Tibial artery (tissue), 4 donors: ENCODE measurements at places on chromosomes 13 and 19.

DNA sequence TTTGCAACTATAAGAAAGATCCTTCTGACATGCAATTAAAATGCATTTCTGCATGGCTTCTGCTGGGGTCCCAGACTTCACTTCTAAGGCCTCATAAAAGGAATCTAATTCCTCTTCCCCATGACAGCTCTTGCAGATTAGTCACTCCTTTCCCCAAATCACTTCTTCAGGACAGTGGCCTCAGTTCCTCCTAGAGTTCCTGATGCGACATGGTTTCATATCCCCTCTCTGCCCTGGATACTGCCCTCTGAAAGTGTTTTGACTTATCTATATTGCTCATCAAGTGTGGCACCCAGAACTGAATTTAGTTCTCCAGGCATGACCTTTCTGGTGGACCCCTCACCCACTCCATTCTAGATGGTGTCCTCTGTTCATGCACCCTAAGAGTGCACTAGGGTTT is 238.1 kb downstream of the FOXO1 start:
- DNase-seq, result no peak

GRCh38 chr13:44191504-44192171 is 182.0 kb upstream of the SERP2 start:
- DNase-seq, result peak; percentile 51

DNA sequence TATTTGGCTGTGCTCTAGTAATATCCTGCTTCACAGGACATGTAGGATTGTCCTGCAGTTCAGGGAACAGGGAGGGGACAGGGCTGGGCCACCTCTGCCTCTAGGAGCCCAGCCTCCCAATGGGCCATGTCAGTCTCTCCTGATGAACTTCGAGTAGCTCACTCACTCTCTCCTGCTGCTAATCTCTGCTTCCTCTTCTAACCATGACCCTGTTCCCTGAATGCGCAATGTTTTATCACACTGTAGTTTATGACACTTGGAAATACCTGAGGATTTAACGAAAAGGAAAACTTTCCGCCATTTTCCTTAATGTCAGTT is 9.2 kb downstream of the PARP4 start:
- no peak for DNase-seq

- no peak for DNase-seq
Measured at GRCh38 chr19:18850471-18851375, 19.0 kb downstream of the UPF1 start.

GRCh38 chr13:106696140-106696539 is 128.2 kb upstream of the ARGLU1 start:
- no peak for DNase-seq

DNA sequence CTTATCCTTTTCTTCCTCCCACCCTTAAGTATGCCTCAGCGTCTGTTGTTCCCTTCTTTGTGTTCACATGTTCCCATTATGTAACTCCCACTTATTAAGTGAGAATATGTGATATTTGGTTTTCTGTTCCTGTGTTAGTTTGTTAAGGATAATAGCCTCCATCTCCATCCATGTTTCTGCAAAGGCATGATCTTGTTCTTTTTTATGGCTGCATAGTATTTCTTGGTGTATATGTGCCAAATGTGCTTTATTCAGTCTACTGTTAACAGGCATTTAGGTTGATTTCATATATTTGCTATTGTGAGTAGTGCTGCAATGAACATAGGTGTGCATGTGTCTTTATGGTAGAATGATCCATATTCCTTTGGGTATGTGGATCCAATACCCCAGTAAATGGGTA is 3.2 kb upstream of the ZNF441 start:
- no peak for DNase-seq

GRCh38 chr13:50244355-50244712 is 229.1 kb downstream of the KCNRG start:
- no peak for DNase-seq

GRCh38 chr19:35112995-35113688 is 2.5 kb upstream of the FXYD3 start:
- DNase-seq, result no peak

- DNase-seq, result no peak
Measured at GRCh38 chr13:109465148-109465547, 321.2 kb downstream of the IRS2 start.

- no peak for DNase-seq
Measured at GRCh38 chr13:44266305-44266704, 107.3 kb upstream of the SERP2 start.

DNA sequence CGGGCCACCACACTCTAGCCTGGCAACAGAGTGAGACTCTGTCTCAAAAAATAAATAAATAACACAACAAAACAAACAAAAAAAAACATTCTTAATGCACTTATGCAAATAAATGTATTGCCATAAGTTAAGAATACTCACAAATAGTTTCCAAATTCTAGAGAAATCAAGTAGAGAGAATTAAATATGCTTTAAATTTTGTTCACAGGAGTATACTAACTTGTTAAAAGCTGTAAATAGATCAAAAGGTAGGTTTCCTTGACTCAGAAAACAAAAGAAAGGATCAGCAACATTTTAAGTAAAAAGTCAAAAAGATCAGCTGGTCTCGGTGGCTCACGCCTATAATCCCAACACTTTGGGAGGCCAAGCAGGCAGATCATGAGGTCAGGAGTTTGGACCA is 50.5 kb upstream of the ZNF429 start:
- DNase-seq, result no peak

DNA sequence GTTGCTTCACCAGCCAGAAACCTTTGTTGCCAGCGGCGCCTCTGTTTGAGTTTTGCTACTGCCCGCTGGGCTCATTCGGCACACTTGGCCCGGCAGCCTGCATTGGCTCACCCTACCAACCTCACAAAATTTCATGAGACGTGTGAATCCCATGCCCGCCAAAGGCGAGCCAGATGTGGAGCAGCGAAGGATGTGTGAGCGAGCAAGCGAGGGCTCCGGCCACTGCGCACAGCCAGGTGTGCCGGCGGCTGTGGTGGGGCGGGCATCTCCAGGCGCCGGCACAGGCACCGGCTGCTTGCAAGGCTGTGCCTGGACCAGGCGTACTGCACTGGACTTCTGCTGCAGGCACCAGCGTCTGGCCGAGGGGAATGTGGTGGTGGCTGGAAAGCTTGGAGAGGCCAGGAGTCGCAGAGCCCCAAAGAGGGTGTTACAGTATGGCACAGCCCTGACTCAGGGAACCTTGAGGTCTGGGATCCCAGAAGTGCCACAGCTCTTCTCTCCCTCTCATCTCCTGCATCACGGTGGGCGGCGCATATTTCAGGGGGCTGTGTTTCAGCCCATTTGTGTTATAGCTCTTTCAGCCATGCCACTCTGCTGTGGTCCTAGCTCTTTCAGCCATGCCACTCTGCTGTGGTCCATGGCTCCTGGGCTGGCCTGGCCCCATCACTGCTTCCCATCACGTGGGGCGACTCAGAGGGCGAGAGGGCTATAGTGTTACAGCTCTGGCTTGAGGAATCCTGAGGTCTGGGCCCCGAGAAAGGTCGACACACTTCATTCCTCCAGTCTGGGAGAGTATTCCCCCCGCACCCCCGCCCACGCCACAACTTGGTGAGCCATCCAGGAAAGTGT is 592.0 kb upstream of the SLITRK5 start:
- DNase-seq, result no peak

- no peak for DNase-seq
Measured at GRCh38 chr19:13118424-13119193, 545 bp downstream of the NACC1 start.

- DNase-seq, result no peak
Measured at GRCh38 chr13:106152047-106152446, 383.4 kb downstream of the EFNB2 start.

DNA sequence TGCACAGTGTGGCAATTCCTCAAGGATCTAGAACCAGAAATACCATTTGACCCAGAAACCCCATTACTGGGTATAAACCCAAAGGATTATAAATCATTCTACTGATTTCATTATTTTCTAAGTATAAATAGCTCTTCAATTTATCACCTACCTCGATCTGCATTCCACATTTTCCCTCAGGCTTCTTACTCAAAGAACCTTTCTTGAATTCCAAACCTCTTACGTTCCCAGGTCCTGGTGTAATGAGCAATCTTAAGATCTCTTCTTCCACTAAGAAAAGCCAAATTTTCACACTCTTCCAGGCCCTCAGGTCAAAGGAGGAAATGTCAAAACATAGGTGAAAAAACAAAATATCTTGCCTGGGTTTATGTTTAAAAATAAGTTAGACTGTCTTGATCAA is 237.3 kb upstream of the GPC6 start:
- DNase-seq, result no peak

- no peak for DNase-seq
Measured at GRCh38 chr19:343451-343931, 1.1 kb downstream of the MIER2 start.

DNA sequence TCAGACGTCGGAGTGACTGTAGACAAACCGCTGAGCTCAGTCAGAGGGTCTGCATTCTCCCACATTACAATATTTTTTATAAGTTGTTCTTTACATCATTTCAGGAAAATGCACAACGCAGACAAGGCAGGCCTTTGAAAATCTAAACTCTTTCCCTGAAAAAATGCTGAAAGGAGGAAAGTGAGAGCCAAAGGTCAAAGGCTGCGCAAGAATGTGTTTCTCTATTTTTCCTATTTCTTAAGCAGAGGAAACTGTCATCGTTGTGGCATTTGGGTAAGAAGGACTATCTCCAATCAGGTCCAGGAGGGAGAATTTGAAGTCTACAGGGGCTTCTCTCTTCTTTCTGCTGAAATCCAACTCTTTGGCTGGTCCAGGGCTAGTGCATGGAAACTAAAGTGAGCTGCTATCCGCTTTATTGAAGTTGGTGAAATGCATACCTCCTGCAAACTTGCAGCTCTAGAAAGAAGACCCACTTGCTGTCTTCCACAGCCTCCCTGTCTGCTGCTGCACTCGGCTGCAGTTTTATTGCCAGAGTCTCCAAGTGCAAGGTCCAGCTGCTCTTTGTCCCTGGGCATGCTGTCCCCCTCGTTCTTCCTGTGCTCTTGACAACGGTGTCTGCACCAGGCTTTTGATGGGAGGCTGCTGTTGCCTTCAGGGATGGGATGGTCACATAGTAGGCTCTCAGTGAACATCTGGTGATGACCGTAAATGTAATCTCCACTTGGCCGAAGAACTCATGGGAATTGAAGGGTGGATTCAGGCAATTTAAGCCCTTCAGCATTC is 31.2 kb downstream of the ZNF536 start:
- no peak for DNase-seq

DNA sequence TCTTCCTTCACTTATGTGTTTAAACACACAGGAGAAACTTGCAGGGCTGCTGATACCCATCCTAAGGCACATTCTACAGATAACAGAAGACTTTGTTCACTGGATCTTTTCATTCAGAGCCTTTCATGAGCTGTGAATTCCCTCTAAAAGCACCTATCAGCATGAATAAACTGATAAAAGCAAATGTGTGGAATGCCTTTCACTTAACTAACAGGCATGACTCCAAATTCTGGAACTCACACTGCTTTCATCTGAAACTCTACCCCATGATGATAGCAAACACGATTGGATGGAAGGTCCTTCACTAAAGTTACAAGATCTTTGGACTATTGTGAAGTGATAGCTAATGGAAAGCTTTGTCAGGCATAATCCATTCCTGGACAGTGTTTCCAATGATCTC is 457.3 kb downstream of the EFNB2 start:
- no peak for DNase-seq

DNA sequence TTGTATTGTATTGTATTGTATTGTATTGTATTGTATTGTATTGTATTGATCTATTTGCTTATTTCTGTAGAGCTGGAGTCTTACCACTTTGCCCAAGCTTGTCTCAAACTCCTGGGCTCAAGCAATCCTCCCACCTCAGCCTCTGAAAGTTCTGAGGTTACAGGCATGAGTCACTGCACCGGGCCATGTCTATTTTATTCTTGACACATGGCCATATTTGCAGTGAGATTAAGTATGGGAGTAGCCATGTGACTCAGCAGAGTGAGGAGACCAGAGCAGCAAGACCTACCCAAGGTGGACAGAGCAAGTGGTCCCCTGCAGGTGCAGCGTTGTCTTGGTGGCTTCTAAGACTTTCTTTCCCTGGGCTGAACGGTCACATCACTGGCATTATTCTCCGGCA is 49.1 kb upstream of the UBAC2 start:
- no peak for DNase-seq

DNA sequence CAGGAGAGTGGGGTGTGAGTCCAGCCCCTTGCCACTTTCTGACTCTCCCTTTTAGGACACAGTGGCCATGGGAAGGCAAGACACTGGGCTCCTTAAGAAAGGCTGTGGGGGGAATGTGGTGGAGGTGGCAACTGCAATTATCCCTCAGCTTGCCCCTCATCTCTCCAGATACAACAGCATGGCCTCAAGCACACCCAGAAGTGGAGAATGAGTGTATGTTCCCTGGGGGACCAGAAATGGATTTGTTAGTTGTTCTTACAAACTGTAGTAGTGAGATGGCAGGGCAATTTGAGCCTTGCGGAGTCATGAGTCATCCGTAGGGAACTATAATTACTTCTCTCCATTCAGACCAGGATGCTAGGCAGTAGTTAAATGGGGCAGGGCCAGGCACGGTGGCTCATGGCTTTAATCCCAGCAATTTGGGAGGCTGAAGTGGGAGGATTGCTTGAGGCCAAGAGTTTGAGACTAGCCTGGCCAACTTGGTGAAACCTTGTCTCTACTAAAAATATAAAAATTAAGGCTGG is 25.6 kb upstream of the CXCL17 start:
- DNase-seq, result no peak

DNA sequence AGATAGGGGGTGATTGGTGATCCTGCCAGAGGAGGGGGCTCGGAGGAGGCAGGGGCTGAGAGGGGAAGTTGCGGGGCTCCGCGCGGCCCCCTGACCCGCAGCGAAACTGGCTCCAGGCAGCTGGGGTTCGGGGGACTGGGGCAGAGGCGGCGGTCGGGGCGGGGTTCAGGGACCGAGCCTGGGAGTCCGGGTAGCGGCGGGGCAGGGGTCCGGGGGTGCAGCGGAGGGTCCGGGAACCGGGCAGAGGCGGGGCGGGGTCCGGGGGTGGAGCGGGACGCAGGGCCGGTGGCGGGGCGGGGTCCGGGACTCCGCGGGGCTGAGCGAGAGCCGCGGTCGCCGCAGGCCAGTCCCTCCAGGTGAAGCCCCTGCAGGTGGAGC is 1.2 kb downstream of the MADCAM1 start:
- no peak for DNase-seq

- DNase-seq, result no peak
Measured at GRCh38 chr13:43492311-43492710, 294.5 kb downstream of the ENOX1 start.

DNA sequence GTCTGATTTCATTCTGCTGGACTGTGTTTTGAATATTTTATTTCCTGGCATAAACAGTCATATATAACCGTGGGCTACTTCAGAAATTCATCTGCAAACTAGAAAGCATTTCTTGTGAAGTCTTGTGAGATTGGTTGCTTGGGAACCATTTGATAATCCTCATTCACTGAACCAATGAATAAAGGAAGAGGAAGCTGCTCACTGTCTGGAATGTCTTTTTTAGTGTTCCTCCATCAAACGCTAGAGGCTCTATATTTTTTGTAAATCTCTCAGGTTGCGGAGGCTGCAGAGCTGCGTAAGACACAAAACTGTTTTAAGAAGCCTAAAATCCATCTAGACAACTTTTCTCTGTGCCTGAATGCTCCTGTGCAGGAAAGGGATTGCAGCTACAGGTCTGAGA is 18.7 kb upstream of the GPR12 start:
- DNase-seq, result no peak

- no peak for DNase-seq
Measured at GRCh38 chr13:51317262-51317661, 22.2 kb upstream of the SERPINE3 start.

- DNase-seq, result no peak
Measured at GRCh38 chr13:60463787-60464186, 66.8 kb downstream of the TDRD3 start.

- DNase-seq, result no peak
Measured at GRCh38 chr13:34307607-34308006, 489.7 kb downstream of the RFC3 start.
